ENCODE measurements at places on chromosomes 7 and 10.

DNA sequence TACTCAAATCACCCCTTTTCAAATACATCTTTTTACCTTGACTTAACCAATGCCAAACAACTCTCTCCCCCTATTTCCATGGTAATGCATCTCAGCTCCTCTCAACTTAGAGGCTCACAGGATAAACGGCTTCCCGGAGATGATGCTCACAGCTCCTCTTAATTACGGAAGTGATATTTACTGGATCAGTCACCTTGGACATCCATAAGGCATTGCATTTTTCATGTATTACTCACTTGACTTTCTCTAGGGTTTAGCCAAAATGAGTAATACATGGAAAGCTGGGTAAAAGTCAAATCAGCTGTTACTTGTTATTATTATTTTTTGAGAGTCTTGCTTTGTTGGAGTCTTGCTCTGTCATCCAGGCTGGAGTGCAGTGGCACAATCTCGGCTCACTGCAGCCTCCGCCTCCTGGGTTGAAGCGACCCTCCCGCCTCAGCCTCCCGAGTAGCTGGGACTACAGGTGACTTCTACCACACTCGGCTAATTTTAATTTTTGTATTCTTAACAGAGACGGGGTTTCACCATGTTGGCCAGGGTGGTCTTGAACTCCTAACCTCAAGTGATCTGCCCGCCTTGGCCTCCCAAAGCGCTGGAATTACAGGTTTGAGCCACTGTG is 73.3 kb upstream of the RHEB start:
- no peak for DNase-seq

GRCh38 chr7:21981524-21981923 is 35.8 kb upstream of the CDCA7L start:
- DNase-seq, result no peak

GRCh38 chr10:28381466-28381865 is 78.6 kb upstream of the MPP7 start:
- DNase-seq, result no peak

- no peak for DNase-seq
Measured at GRCh38 chr10:103548581-103549348, 55.3 kb downstream of the NEURL1 start.

GRCh38 chr10:90125456-90126255 is 424.3 kb downstream of the KIF20B start:
- no peak for DNase-seq

DNA sequence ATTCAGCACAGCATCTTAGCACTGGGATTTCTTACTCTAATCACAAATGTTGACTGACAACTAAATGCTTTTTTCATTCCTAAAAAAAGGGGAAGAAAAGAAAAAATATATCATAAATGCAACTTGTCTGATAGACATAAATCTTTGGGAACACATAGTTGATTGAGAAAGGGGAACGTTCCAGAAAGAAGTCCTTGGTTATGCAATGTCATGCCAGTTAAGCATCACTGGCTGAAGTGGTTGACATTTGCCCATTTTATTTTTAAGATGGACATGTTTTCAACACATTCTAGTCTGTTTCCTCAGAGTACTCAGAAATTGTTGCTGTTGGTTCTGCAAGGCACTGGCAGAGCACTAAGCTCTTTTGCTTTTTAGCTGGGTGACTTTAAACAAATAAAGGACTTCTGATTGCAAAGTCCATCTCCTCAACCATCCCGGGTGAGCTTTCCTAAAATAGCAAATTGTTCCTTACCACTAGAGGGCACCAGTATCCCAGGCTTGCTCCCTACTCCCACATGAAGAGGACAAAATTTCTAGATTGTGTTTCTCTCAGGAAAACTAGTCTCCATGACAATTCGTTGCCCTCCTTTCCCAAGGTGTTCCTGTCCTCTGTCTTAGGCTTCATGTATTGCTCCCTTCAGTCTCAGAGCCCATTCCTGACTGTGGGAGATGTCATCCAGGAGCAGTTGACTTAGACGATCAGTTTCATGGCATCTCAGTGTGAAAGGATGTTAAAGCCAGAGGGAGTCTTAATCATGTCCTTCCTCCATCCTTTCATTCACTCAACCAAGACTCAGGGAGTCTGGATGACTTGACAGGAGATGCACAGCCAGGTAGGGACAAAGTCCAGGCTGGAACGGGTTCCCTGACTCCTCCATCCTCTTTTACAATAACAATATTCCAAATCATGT is 23.9 kb downstream of the OPALIN start:
- no peak for DNase-seq

DNA sequence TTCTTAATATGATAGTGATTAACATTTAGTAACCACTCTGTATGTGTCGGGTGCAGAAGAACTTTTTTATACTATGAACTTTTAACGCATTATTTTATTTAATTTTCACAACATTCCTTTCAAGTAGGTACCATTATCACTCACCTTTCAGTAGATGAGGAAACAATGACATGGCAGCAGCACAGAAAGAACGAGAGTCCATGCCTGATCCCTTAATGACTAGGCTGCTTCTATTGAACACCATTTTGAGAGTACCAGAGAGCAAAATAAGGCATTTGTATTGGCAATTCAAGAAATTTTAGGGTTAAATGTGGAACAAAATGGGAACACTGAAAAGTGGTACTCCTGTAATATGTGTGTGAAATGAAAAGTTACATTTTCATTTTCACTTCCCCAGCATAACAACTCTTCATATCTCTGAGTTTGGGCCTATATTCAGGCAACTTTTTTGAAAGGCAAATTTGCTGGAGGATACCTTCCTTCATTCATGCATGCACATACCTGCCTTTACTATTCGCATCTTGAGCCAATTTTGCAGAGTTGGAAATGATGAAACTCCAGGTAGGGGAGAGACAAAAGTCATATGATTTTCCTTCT is 12.8 kb downstream of the LRRN3 start:
- DNase-seq, result no peak

DNA sequence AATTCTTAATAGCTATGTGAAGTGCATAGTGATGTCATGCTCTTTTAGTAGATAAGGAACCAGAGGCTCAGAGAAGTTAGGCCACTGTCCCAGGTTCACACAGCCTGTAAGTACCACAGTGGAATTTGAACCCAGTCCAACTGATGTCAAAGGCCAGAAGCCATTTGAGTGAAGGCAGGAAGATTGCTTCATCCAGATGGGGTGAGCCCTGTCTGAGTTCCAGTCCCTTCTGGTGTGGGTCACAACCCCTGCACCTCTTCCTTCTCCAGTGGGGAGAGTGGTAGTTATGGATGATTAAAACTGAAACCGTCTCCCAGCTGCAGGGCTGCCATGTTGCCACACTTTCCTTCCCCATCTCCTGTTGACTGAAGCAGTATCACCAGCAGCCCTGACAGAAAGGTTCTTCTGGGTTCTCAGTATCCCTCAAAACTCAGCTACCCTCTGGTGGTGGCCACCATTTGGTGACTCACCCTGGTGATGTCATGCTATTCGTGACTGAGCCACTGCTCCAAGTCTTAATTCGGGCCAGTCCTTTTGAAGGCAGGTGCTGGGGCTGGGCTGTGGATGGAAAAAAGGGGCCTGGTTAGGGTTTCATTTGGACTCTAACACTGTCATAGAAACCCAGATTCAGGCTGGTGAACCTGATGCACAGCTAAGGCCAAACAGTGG is 1.5 kb upstream of the C10orf95 start:
- no peak for DNase-seq

GRCh38 chr10:29720149-29720548 is 85.4 kb upstream of the SVIL start:
- DNase-seq, result no peak

GRCh38 chr10:23522345-23522744 is 83.5 kb downstream of the OTUD1 start:
- DNase-seq, result no peak

DNA sequence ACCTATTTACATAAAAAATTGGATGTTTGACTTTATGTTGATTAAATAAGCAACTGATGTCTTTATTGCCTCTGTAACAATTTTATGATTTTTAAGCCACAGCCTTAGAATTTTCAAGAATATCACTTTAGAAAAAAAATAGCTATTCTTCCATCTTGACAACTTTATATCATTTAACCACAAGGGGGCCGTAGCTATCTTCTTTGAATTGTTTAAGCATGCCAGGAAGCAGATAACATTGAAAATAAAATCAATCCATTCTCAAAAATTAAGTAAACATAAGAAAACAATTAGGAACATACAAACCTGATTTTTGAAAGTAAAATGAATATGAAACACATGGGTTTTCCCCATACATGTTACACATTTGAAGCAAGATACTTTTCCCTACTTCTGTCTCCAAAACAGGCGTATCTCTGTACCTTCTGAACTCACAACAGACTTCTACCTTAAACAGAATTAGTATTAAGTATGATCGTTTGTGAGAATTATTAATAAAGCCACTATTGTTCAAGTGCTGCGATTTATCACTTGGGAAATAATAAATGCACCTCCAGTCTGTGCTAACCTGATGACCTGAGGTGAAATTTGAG is 209.0 kb downstream of the CACNA2D1 start:
- no peak for DNase-seq

DNA sequence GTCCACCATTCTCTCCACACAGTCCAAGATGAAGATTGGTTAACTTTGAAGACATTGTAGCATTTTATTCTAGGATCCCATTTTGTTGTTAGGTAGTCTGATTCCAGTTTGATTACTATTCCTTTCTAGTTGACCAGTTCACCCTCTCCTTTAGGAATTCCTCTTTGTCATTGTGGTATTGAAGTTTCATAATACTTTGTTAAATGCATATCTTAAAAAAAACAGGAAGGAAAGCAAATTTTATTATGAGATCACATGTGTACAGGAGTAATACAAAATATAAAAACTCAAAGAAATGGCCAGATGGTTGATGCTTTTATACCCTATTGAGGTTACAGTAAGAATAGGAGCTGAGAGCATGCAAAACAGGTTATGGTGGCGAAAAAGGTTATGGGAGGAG is 15.5 kb upstream of the SEMA3C start:
- no peak for DNase-seq

DNA sequence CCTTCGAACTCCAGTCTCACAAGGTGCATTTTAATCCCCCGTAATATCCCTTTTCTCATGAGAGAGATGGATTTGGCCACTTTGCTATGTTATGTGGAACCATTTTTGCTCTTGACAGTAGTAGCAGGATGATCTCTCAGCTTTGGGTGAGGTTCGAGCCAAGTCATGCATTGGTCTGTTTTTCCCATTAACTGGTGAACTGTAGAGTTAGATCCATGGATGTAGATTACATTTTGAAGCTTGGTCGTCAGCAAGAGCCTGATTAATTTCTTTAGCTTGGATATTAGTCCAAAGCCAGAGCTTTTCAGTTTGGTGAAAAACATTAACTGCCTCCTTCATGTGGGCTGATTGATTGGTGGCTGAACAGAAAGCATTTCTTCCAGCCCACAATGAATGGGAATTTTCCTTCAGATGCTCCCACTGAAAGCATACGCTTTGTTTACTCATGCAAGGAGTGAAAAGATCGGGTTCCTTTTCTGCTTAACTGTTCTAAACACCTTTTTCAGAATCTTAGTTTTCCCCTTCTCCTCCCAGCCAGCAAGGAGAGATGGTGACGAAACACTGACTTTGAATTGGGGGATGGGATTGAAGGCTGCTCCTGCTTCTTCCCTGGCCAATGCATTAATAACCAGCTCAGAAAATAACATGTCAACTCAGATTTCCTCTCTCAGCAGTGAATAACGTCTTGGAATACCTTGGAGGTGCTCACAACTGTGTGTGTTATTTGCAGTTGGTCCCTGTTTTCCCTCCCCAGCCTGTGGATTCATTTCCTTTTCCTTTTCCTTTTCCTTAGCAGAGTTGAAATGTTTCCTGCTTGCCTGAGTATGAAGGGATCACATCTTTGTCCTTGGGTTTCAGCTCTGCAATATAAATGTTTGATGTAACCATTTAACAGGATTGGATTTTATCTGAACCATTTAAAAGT is 351.8 kb upstream of the FZD8 start:
- DNase-seq, result no peak

GRCh38 chr10:70756700-70757360 is 28.3 kb downstream of the TBATA start:
- no peak for DNase-seq

- no peak for DNase-seq
Measured at GRCh38 chr10:15478429-15478828, 107.3 kb upstream of the FAM171A1 start.

DNA sequence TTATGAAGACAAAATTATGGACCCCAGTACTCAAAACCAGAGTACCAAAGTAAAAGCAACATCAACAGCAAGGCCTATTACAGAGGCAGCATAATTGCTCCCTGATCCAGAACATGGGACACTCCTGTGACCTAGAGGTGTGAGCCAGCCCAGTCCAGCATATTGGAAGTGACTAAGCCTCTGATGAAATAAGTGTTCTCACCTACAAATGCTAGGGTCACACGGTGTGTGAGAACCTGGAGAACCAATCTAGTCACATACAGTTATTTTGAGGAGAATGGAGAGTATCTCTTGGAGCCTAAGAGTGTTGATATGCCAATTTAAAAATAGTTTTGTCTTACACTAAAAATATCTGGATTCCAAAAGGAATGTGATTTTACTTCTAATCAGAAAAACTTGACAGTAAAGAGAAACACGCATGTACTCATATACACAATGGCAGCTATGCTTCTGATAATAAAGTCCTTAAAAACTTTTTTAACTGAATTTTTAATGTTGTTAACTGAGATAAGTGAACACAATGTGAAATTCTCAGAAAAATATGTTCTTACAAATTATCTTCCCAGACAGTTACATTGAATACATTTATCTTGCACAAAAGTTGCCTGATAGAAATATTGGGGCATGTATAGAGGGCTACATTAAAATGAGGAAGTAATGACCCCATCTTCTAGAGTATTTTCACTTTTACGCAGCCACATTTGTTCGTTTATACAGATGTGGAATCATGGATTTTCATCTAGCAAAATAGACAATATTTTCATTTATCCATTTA is 56.8 kb upstream of the CD36 start:
- DNase-seq, result no peak

GRCh38 chr7:11343818-11344413 is 370.2 kb downstream of the PHF14 start:
- DNase-seq, result no peak

GRCh38 chr10:21753497-21754270 is 219.7 kb downstream of the MLLT10 start:
- no peak for DNase-seq

DNA sequence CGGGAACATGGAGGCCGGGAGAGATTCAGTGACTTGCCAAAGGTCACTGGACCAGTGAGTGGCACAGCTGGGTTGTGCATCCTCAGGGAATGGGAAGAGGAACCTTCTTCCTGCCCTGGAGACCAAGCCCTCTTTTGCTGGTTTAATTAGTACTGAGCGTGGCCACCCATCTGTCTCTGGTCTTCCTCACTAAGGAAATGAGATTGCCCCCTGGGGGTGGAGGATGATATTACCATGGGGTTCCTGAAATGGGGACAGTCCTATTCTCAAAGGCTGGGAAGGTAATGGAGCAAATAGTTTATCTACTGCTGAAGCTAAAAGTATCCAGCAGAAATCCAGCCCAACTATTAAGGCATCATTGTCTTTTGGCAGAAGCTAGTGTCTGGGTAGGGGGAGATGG is 98.6 kb upstream of the FGFR2 start:
- DNase-seq, result no peak

- DNase-seq, result no peak
Measured at GRCh38 chr7:47576031-47576865, 5.7 kb downstream of the TNS3 start.

Data from activated CD4-positive, alpha-beta T cell treated with anti-CD3 and anti-CD28 coated beads, Interleukin-2, amount 50 U/mL, for 1 hour (primary cell).